GM06990 (cell line): ENCODE measurements at places on chromosomes 16 and 17.
A peak's percentile ranks its signal among the peaks of the same experiment; 100 is the strongest.

GRCh38 chr16:80389338-80389737 lies 151.5 kb upstream of the DYNLRB2 start:
- DNase-seq: no peak

DNA sequence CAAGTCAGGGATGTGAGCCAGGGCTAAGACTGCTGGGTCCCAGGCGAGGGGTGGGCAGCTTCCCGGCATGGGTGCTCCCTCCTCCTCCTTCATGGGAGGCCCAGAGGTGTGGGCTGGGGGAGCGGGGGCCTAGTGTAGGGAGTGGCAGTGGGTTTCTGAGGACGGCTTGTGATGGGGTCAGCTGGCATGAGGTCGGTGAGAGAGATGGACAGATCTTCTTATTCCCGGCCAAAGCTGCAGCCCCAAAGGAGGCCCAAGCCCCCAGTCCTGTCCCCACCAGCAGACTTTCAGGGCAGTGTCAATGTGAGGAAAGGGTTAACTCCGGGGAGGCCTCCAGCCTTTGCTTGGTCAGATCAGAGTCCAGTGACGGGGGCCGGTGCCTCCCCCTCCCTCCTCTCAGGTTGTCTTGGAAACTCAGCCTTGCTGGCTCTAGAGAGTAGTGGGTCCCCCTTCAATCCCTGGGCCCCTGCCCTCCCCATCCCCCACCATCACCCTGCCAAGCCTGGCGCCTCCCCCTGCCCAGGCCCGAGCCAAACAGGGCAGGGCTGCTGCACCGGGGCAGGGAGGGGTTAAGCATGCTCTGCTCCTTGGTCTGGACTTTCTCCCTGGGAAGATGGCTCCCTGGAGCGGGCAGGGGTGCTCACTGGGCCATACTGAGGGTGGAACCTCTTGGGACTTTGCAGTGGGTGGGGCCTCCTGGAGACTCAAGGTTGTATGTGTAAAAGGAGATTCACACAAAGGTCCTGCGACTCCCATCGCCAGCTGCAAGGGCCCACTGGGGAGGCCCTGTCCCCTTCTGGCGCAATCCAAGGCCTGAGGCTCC lies 12.4 kb downstream of the NAT9 start:
- no peak for DNase-seq

- peak; percentile 32 for DNase-seq
These were observed 8.1 kb upstream of the KREMEN2 start for GRCh38 chr16:2955779-2956578.

- no peak for DNase-seq
These were observed 202.0 kb downstream of the PARN start for GRCh38 chr16:14428043-14428442.

DNA sequence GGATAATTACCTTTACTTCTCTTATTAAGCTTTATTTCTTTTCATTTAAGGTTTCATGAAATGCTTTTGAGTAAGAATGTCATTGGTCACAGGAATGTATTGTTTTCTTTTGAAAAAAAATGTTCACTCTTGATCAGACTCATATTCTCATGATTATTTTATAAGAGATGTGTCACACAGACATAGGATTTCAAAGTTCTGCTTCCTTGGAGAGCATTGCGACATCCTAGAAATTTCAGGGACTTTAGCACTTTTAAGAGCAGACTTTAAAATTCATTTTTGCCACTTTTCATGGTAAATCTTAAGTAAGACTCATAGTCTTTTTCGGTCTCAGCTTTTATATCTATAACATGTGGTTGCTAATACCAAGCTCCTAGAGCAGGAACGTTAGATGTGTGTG lies 314.7 kb downstream of the CDH8 start:
- no peak for DNase-seq

- peak; percentile 82 for DNase-seq
These were observed 2.6 kb upstream of the TSPOAP1 start for GRCh38 chr17:58330997-58331814.

DNA sequence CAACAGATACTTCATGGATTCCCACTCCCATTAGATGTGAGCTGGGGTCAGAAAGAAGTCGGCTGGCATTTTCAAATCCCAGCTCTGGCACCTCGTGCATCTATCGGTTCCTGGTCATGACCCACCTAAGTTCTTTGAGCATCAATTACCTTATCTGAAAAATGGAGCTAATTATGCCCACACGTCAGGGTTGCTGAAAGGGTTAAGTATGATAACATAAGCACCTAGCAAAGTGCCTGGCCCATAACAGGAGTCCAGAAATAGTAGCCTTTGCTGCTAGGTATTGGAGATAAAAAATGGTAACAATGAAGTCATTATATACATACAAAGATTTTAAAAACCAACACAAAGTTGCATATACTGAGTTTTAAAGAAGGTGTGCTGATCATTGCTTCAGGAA lies 14.1 kb upstream of the GNA13 start:
- no peak for DNase-seq

DNA sequence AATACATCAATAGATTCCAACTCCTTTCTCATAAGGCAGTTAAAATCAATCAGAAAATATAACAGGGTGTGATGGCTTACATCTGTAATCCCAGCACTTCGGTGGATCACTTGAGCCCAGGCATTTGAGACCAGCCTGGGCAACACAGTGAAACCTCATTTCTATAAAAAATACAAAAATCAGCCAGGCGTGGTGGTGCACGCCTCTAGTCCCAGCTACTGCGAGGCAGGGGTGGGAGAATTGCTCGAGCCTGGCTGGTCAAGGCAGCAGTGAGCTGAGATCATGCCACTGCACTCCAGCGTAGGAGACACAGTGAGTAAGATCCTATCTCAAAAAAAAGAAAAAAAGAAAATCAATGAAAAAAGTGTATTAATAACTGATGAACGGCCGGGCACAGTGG lies 258.6 kb downstream of the NTN1 start:
- no peak for DNase-seq

GRCh38 chr17:6941989-6942388 lies 53.9 kb upstream of the ALOX12 start:
- DNase-seq: no peak

DNA sequence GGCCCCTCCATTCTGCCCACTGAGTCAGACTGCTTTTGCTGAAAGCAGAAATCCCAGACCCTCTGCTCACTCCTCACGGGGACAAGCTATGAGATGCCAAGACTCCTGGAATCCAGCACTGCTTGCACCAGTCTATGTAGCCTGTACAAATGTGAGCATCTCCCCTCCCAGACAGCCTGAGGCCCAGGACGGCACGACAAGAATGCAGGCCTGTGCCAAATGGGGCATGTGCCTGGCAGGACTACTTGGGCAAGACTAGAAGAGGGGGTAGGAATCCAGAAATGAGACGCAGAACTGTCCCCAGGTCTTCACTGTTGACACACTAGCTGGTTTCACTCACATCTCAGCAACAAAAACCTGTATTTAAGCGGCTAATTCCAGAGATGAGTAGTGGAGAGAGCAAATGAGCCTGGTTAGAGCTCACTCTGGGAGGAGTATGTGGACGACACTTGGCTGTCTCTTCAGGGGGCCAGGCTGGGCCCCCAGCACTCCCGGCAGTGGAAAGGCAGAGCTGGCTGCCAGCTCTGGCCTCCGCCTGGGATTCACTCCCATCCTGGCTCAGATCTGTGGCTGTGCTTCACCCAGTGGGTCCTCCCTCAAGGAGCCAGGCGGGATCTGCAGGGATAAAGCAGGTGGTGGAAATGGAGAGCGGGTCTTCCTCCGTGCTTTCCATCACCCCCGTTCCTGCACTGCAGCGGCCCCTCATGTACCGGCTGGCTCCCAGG lies 2.9 kb upstream of the MYO1C start:
- DNase-seq: no peak

GRCh38 chr16:84652566-84652965 lies 4.3 kb downstream of the KLHL36 start:
- no peak for DNase-seq

- no peak for DNase-seq
These were observed 27.3 kb upstream of the ALKBH5 start for GRCh38 chr17:18156171-18156975.

GRCh38 chr16:88315543-88316105 lies 67.1 kb upstream of the ZNF469 start:
- no peak for DNase-seq

GRCh38 chr17:49436174-49436573 lies 21.5 kb upstream of the PHB1 start:
- no peak for DNase-seq

DNA sequence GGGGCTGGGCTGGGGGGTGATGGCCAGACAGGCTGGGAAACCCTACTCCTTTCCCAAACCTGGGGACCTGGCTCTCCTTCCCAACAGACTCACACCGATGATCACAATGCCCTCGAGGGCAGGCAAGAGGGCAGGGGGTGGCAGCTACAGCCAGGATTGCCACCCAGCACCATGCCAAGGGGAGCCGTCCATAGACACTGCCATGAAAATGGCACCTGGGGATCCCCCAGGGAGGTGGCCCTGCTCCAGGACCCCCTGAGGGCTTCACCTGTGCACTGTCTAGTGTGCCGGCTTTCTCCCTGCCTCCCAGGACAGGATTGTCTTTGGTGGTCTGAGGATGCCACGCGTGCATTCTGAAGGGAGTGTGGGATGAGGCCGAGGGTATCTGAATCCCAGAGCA lies 24.6 kb downstream of the RPH3AL start:
- DNase-seq: no peak

GRCh38 chr17:71395901-71396300 lies 724.9 kb upstream of the SOX9 start:
- no peak for DNase-seq

GRCh38 chr16:50453446-50453845 lies 84.7 kb upstream of the BRD7 start:
- DNase-seq: no peak

DNA sequence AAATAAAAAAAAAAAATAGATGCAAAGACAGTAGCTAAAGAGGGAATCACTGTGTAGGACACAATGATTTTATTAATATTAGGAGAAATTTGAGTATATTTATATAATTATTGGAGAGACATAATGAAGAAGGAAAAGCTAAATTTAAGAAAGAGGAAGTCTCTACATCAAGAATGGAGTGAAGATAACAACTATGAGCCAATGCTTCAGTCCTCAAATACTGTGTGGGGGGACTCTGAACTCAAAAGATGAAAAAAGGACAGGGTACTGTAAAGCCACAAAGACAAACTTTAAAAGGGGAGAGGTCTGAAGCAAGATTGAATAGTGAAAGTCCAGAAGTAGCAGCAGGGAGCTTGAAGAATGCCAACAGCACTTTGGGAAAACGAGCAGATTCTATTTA lies 44.7 kb downstream of the SKAP1 start:
- DNase-seq: no peak

DNA sequence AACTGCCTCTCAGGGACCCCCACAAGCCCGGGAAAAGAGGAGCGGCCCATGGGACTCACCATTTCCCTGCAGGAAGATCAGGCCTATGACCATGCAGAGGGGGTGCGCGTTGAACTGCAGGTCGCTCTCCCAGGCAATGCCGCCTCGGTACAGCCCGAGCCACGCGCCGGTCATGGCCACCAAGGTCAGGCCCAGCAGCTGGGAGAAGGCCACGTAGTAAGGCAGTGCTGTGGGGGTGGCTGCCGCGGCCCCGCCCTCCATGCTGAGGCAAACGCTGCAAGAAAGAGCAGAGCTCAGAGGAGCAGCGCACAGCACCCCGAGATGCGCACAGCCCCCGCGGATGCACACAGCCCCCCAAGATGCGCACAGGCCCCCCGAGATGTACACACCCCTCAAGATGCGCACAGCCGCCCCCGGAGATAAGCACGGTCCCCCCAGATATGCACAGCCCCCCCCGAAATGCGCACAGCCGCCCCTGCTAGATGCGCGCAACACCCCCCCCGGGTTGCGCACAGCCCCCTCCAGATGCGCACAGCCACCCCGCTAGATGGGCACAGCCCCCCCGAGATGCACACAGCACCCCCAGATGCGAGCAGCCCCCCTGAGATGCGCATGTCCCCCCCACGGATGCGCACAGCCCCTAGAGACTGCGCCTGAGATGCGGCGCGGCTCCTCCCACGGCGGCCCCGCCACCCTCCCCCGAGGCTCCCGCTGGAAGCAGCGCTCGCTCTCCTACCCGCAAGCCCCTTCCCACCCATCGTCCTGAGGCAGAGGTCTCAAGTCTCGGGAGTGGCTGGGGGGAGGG lies 8.6 kb downstream of the CYB561 start:
- no peak for DNase-seq

DNA sequence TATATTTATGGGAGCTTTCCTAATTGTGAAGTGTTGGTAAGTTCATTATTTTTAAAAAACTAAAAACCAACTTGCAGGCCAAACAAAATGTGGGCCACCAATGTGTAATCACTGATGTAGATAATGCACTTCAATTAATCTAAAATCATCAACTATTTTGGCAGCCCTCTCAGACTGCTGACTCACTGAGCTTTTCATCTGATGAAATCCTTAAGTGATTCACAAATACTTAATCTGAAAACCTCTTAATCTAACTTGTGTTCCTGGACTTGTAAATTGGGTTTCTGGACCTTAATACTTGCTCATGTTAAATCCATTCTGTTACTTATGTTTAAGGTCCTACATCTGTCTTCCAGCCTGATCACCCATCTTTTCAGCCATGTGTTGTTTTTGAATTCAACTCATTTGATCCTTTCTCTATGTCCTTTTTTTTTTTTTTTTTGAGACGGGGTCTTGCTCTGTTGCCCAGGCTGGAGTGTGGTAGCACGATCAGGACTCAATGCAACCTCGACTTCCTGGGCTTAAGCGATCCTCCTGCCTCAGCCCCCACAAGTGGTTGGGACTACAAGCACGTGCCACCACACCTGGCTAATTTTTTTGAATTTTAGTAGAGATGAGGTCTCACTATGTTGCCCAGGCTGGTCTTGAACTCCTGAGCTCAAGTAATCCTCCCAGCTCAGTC lies 39.0 kb downstream of the PRKCB start:
- no peak for DNase-seq

- DNase-seq: no peak
These were observed 7.1 kb downstream of the TMEM114 start for GRCh38 chr16:8583199-8583598.

DNA sequence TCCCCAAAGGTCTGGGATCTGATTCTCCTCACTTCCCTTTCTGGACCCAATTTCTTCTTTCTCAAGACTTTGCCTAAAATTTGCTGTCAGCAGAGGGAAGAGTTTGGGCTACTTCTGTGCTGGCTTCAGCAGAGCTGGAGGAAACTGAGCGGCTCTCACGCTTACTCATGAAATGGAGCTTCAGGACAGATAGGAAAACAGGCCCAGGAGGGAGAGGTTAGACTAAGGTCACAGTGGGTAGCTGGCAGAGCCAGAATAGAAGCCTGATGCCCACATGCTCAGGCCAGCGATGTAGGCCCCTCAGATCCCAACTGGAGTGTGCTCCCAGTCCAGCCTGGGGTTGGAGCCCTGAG lies 593 bp downstream of the SLC38A7 start:
- DNase-seq: no peak

DNA sequence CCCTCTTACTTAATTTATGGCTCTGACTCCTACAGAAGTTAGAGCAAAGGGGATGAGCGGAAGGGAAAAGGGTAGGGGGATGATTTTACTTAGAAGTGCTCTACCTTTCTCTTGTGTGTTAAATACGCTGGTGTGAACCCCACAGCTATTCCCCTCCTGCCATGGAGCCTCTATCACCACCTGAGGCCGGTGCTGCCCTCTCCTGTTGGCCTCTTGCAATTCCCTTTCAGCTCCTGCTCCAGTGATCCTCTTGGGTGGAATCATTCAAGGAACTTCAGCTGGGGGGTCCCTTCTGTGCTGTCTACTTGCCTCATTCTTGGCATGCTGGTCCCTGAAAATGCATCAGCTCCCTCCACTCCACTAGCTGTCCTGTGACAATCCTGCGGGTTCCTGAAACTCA lies 41.8 kb upstream of the CDH8 start:
- DNase-seq: no peak
